ENCODE measurements at places on chromosomes 1 and 21.

DNA sequence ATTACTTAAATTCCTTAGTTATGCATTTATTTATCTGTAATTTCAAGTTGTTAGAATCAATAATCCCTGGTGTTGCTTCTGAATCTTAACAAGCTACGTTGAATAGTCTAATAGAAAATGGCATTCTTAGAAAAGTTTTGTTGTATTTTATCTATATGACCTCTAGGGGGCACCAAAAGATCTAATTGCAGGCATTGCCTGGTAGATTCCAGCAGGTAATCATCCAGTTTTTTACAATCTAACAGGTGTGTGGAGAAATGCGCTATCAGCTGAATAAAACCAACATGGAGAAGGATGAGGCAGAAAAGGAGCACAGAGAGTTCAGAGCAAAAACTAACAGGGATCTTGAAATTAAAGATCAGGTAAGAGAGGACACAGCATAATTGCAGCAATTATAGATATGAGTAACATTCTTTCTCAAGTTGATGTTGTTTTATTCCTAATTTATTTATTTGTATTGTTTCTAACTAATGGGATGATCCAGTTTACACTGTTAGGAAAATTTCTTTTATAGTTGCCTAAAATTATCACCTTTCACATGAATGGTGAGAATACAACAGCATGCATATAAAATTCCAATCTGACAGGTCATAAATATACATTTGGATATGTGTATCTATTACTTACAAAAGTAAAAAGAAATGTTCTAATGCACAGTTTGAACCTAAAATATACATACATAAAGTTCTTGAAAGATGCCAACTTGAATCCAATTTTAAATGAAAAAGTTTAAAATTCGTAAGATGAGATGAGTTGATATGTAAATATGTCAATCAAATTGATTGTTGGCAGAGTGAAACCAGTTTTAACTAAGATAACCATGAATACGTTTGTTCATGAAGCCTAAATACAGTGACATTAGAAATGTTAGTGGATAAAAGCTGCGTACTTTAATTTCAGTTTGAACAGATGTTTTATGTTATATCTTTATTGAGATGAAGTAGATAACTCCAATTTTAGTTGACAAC is 88.4 kb downstream of the SDCCAG8 start:
- DNase-seq, result no peak

GRCh38 chr1:239458144-239458500 is 71.8 kb downstream of the CHRM3 start:
- DNase-seq, result peak; percentile 24

DNA sequence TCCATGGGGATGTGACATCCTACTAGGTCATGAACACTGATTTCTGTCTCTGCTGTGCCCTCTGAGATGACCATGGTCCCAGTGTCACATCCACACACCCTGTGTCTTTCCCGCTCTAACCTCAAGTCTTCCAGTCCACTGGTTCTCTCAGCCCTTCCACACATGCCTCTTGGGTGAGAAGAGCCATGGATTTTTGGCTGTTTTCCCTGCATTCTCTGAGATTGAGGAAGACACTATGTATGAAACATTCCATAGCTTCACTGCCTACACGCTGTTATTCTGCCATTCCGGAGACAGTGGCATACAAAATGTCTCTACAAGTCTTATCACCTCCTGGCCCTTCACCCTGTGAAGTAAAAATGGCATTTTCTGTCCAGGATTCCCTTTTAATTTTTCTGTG is 247.3 kb downstream of the BACH1 start:
- no peak for DNase-seq

DNA sequence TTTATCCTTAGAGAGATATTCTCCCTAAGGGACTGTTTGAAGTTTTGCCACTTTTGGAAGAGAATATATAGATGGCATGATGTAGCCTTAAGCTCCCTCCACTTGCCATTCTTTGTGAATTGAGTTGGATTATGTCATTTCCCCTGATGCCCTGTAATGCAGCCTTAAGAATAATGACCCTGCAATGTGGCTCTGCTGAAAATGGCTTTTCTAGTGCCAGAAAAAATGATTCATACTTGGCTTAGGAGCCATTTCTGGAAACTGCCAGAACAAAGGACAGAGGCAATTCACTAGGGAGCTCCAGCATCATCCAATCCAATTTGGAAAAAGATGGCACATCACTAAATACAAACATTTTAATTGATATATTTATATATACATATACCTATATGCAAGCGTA is 265.3 kb downstream of the SPATA17 start:
- no peak for DNase-seq

DNA sequence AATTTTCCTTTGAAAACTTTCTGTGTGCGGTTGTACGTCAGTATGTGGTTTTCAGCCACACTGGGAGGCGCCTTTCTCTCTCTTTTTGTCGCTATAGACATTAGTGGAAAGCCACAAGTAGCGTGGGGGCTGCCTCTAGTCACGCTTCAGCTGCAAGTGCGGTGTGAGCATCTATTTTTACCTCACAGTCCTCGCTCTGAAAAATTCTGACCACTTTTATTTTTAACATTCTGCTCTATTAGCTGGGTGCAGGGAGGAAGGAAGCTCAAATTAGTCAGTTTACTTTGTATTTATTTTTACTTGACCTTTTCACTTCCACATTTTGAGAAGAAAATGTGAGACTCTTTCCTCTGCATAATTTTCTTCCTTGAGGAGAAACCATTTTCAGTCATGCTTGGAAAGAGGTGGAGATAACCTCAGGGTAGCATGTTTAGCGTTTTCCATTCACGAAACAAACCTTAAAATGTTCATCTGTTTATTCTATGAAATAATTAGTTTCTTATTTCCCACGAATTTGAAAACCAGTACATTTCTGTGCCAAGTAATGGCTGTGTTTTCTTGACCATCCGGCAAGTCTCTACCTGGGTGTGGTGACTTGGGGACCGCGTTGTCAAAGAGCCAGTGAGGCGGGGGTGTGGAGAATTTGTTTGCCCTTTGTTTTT is 35.6 kb downstream of the ADARB1 start:
- peak; percentile 70 for DNase-seq

GRCh38 chr1:95226781-95227660 is 7.0 kb upstream of the RWDD3 start:
- DNase-seq, result no peak

DNA sequence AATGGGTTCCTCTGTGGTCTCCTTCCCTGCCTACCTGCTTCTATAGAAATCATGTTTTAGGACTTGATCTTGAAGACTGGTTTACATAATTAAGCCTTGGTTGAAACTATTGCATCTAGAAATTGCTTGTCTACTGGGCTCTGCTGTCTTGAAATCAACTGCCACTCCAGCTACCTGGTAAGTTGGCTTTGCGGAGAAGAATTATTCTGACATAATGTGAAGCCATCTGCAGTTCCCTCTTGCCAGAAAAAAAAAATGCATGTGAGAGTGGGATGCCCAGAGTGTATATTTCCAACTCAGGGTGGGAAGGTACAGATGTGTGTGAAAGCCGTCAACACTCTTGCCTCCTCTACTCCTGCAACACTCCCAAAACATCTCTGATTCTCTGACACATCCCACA is 27.2 kb downstream of the C8B start:
- no peak for DNase-seq

DNA sequence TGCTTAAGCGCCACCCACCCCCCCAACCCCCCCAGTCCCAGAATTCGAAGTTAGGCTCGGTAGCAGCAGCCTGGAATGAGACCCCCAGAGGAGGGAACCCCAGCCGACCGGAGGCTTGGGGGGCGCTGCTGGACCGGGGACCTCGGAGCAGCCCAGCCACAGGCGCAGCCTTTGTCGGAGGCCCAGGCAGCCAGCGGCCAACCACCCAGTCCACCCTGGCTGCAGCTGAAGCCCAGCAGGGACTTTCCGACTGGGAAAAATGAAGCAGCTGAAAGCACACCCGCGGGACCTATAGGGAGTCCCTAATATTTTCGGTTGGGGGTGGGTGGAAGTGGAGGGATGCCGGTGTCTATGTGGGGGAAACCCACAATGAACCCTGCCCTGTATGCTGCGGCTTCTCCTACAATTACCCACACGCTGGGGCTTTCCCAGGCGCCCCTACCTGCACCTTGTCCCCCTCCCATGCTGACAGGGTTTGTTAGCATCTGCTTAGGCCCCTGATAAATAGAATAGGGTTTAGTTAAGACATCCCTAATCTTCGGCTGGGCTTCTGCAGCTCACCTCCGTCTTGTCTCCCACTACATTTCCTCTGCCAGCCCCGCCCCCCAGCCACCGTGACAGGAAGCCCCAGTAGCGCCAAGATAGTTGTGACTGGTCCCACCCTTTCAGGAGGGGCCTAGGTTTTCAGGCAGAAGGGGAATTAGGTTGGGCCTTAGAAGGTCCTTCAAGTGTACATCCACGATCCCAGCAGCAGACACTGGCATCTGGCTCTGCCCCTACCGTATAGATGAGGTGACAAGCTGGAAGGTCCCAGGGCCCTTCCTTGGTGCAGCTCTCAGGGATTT is 838 bp downstream of the CCDC28B start:
- DNase-seq, result peak; percentile 90

- no peak for DNase-seq
Measured at GRCh38 chr1:247561711-247562110, 12.8 kb downstream of the GCSAML start.

DNA sequence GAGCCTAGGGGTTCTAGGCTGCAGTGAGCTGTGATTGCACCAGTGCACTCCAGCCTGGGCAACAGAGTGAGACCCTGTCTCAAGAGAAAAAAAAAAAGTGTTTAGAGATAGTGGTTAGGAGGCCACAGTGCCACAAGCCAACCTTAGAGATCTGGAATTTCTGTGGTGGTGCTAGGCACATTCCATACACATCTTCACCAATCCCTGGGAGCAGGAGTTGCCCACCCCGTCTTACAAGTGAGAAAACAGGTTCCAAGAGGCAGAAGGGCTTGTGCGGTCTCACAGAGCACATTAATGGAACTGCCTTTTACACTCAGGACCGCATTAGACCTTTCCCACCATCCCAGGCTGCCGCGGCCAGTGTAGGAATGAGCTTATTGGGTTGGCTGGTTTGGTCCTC is 93.2 kb downstream of the EPHB2 start:
- no peak for DNase-seq

- no peak for DNase-seq
Measured at GRCh38 chr21:29470397-29470796, 171.7 kb downstream of the BACH1 start.

GRCh38 chr1:108860190-108860907 is 3.5 kb upstream of the AKNAD1 start:
- DNase-seq, result no peak

GRCh38 chr1:176682830-176683535 is 220.0 kb downstream of the PAPPA2 start:
- no peak for DNase-seq
